ENCODE measurements at places on chromosomes 12 and 14. TPM values are rescaled to one million over a fixed set of nuclear protein-coding genes. Genes with fewer than 3 reads are reported as not detected.

Gene CAPZA3
- total RNA-seq: not detected

Gene MSRB3
- total RNA-seq: 26.0 TPM

- DNase-seq: peak; percentile 98
These were observed 18.4 kb downstream of the ANO6 start for GRCh38 chr12:45234139-45234865.

GRCh38 chr12:80041692-80042091, 57.6 kb upstream of the OTOGL start:
- peak; percentile 75 for DNase-seq

DNA sequence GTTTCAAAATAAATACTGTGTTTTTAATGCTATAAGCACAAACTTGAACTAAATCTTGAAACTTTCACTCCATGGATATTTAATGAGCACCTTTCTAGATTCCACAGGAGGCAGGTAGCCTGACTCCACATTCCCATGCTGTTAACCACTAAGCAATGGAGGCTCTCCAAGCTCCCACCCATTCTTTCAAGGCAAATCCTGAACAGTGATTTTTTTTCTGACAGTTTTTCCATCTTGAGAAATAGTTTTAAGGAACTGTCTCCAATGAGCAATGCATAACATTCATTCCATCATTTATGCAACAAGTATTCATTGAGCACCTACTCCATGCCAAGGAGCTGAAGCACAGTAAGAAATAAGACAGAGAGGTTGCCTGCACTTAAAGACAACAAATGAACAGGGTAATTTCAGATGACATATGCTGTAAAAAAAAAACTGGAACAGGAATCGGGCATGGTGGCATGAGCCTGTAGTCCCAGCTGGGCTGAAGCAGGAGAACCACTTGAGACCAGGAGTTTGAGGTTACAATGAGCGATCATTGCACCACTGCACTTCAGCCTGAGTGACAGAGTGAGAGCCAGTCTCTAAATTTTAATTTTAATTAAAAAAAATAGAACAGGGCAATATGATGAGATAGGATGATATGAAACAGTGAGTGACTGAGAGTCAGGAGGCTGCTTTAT, 102.3 kb upstream of the CPSF6 start:
- no peak for DNase-seq

Gene P2RX2
- not detected for total RNA-seq

GRCh38 chr14:96294246-96294645, 38.2 kb downstream of the BDKRB1 start:
- DNase-seq: no peak

Gene NRXN3
- 1.1 TPM for total RNA-seq

Gene ASCL1
- total RNA-seq: not detected

DNA sequence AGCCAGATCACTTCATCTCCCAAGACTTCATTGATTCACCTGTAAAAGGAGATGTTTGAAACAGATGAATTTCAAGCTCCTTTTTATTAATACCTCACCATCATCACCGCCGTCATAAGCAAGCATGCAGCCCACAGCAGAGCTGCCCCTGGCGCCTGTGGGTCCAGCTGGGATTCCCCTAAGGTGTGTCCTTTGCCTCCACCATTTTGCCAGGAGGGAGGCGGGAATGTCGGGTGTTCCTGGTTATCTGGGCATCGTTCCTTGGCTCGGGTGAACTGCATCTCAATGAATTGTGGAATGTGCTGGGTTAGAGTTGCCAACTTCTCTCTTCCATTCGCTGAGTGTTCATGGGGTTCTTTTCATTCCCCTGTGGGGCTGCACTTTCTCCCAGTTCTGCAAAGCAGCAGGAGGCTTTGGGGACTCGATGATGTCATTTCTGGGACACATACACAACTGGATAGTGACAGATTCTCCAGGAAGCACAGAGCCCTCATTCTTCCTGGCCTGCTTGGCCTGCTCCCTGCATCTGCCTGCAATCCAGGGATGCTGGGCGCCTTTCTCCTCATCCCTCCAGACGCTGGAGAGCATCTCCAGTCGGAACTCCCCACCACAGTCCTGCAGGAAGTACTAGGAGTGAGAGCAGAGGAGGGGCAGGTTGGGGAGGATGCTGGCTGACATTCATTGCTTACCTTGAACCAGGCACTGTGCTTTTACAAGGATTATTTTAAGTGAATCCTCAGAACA, 10.1 kb downstream of the CCND2 start:
- no peak for DNase-seq
